ENCODE measurements at places on chromosomes 5 and 9.

- no peak for DNase-seq
Measured at GRCh38 chr5:67686746-67687145, 490.1 kb upstream of the CD180 start.

DNA sequence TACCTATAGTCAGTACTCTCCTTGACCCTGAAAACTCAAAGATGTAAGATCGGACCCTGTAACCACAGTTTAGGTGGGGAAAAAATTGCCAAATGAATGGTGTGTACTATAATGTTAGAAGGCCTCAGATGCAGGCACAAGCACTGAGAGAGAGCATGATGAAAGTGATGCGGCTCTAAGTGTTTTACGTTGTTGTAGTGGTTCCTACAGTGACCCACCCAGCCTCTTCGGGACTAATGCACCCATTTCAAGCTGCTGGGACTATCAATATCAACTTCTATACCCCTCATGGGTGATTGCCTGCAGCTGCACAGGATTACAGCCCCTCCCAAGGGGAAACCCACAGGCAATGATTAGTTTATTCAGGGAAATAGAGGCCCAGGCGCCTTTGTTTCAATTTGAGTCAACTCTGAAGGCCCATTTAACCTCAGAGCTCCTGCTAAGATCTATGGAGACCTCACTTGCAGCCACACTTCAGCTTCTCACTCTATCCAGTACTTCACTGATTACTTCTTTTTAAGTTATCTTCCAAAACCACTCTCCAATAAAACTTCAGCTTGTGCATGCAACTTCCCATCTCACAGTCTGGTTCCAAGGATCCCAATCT, 340.7 kb downstream of the NR2F1-AS1 start:
- no peak for DNase-seq

DNA sequence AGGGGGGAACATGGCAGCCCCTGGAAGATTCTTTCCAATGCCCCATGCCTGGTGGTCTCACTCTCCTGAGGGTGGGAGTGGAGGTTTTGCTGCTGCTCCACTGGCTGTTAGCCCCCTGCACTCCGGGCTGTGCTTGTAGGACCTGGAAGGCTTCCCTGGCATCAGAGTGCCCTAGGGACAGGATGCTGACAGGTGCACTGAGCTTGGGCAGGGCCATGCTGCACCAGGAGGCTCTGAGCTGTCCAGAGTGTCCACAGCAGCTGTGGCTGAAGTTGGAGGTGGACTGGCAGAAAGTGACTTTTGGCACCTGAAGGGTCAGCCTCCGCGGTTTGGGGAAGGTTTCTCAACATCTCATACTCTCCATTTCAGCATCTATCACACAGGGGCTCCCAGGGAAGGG, 249.1 kb downstream of the GADD45G start:
- no peak for DNase-seq

DNA sequence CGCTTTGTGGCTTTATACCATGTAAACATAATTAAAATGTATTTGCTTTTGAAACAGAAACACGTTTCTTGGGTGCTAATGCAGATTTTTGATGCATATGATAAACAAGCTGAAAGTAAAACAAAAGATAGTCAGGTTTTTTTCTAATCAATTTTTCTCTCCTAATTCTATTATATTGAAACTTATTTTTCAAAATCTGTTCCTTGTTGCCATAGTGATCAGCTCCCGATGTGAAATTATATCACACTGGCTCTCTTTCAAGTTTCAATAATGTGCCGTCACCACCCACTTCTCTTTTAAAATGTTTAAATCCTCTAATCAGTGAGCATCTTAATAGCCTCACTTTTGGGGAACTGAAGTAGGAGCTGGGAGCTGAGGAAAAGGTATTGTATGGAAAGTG, 36.4 kb upstream of the DAPK1 start:
- DNase-seq = no peak

DNA sequence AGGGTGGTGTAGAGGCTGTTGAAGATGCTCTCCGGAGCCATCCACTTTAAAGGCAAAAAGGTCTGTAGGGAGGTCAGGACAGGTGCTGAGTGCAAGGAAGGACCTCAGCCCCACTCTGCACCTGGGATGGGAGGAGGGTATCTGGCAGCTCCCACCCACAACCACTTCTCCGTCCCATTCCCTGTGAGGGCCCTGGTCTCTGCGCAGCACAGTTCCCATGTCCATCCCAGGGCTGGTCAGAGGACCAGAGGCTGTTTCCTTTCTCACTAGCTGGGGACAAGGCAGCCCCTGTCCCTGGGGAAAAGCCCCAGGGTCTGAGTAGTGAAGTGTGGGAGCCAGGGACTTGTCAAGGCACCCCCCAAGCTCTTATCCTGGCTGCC, 33.7 kb upstream of the CSF1R start:
- no peak for DNase-seq

DNA sequence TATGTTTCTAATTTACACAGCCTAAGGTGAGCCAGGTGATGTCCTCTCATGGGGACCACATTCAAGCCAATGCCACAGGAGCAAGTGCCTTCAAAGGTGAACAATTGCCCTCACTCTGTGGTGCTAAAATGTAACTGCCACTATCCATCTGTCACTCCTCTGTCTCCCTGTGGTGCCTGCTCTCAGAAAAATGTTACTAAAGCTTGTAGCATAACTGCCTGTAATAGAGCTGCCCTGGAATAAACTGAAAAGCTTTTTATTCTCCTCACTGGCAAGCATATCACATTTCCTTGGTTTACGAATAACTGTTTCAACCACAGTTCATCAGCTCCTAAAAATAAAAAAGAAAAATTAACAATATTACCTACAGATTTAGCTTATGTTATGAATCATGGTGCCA, 142.4 kb downstream of the ST8SIA4 start:
- DNase-seq = no peak

DNA sequence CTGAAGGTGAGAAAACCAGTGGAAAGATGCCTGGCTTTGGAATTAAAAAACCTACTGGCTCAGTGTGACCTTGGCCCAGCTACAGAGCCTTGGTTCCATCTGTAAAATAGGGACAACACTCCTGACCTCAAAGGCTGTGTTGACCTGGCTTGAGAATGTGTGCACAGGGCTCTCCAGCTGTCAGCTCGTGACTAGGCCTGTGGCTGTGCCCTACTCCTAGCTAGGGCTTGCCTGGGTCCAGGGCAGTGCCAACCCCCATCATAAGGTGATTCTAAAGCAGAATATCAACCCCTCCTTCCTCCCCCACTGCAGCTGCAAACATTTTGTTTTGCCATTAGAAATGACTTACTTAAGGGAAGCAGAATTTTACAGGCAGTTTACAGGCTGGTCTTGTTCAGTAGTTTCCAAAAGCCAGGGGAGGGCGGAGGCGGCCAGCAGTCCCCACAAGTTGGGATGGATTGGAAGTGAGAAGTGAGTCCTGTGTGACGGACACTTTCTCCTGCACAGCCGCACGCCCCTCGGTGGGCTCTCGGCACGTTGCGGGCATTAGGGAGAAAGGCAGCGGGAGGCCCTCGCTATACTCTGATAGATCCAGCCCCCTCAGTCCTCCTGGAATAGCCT, 7.3 kb downstream of the PITX1 start:
- no peak for DNase-seq

DNA sequence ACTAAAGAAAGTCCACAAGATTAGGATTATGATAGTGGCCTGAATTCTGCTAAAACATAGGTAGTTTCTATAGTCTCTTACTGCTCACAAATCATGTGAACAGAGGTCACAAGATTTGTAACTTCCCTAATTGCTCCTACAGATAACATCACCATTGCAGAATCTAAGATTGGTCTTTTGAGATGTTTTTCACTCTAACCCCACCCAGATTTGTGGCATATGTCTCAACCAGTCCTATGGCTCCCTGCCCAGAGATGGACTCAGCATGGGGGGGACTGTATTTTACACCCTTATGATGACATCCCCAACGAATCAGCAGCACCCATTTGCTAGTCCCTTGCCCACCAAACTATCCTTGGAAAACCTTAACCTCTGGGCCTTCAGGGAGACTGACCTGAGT, 1046.2 kb downstream of the CDH12 start:
- DNase-seq = no peak

DNA sequence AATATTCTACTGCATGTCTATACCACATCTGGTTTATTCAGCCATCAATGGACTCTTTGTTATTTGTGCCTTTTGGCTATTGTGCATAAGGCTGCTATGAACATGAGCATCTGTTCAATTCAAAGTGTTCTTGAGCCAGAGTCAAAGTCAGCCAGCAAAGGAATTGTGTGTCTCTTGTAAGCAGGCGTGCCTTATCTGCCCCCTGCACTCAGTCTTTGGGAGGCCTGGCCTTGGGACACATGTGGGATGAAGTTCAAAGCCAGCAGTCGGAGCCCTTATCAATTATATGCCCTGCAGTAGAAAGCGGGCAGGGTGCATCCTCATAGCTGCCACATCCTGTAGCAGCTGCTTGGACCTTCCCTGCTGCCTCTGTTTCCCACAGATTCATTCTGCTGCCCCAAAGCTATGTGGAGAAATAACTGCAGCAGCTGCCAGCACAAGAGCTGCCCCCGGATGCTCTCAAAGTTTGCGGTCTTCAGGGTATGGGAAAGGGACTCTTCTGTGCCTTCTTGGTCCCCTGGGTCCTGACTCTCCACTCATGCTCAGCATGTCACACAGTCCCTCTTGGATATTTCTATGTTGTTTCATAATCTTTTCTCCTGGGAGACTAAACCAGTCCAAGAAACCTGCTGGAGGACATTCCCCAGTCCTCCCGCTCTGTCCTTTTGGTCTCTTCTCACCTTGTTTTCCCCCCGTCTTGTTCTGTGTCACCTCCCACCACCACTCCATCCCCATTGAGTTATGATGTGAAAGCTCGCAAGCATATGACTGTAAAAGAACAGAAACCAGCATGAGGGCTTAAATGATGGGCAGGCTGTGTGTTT, 35.9 kb downstream of the STOM start:
- no peak for DNase-seq

- DNase-seq = no peak
Measured at GRCh38 chr5:127019928-127020327, 10.4 kb downstream of the MARCHF3 start.

DNA sequence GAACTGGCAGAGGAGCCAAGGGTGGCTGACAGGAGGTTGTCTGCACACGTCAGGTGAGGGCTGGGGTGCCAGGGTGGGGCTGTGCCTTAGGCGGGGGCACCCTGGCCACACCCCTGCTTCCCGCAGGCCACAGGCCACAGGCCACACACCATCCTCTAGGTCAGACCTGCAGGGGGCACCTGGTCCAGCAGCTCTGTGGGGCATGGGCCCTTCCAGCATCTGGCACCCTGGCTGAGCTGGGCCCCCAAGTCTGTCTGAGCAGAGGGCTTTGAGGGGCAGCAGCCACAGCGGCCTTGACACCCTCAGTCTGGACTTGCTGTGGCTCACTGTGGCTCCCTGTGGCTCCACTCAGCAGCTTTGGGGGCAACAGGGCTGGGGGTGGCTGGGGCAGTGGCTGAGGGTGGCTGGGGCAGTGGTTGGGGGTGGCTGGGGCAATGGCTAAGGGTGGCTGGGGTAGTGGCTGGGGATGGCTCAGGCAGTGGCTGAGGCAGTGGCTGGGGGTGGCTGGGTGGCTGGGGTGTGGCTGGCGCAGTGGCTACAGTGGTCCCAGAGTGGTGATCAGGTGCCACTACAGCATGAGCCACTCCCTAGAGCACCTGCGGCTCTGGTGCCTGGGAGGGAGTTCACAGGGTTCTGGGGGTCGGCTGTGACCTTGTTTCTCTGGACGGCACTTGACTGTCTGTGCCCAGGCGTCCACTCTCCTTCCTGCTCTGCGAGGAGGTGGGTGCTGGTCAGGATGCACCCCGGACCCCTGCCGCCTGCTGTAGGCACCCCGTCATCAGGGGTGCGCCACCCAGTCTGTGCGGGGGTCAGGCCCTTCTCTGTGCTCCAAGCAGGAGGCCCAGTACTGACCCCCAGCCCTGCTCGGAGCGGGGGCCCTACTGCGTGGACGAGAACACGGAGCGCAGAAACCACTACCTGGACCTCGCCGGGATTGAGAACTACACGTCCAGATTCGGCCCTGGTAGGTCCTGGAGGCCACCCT, 27.1 kb downstream of the NKD2 start:
- DNase-seq = no peak

- DNase-seq = no peak
Measured at GRCh38 chr5:133714161-133714915, 102.0 kb upstream of the FSTL4 start.

GRCh38 chr9:20043461-20043860, 254.6 kb upstream of the SLC24A2 start:
- DNase-seq = peak; percentile 7

DNA sequence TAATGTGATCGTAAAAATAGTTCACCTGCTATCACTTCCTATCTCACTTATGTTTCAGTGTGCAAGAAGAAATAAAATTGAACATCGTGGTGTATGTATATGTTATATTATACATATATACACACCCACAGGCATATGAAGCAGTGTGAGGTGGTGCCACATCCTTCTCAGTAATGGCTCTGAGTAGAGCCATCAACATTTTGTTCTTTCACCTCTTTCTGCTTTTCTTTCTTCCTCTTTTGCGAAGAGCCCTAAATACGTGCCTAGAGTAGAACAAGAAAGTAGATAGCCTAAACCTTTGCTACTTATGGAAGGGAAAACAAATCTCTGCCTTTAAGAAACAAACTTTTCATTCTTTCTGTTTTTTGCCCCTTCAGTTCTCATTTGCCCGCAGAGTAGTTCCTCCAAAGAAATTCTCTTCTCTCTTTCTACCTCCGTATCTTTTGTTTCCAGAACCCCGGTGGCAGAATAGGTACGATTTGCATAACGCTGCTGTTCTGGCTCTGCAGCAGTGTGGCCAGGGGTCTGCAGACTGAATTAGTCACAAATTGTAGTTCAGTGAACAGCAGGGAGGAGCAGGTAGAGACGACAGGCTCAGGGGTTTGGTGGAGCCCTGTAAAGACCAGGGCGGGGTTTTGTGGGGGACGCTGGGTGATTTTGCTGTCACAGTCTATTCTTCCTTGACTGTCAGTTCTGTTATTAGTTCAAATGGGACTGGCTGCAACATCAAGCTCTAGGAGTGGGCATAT, 40.5 kb upstream of the PJA2 start:
- no peak for DNase-seq

GRCh38 chr5:75756211-75756610, 39.0 kb upstream of the POC5 start:
- no peak for DNase-seq

- no peak for DNase-seq
Measured at GRCh38 chr5:172659909-172660628, 19.0 kb downstream of the NEURL1B start.

DNA sequence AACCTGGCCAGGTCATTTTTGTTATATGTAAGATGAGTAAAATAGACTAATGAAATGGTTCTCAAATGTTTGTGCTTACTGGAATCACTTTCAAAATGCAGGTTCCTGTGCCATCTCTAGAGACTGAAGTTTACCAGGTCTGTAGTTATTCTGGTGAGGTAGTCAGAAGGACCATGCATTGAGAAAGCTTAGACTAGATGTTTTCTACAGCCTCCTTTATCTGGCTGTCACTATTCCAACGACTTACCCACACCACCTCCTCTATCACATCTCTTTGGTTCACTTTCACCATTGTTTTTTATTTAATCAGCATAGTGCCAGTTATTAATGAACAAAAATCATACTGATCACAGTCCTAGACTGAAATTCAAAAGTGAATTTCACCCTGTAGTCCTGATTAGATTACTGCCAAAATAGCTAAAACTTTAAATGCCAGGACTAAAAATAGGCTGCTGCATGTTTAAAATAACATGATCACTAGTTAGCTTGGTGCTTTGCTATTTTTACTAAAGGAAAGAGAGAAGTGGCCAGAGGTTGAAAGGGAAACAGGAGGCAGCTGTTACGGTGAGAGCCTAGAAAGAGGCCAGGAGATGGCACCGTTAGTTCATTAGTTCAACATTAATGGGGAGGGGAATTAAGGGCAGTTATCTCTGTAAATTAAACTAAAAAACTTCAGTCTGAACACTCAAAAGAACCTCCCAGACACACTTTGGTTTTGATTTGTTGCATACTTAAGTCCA, 13.9 kb upstream of the FNIP1 start:
- peak; percentile 33 for DNase-seq

GRCh38 chr5:156221816-156222215, 105.1 kb upstream of the SGCD start:
- DNase-seq = no peak
